ENCODE measurements at places on chromosomes 2 and 18.

DNA sequence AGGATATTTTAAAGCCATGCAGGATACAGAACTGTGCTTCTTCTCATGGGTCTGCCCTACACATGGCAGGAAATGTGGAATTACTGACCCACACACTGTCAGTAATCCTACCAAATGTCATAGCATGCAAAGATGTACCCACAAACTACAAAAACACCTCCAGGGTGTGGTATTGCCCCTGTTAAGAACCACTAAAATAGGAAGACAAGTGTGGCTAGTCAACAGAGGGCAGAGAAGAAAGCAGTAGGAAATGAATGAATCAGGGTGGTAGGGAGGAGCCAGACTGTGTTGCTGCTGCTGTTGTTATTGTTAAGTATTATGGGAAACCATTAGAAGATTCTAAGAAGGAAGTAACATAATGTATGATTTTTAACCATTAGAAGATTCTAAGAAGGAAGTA, 556.7 kb upstream of the ACVR2A start:
- no peak for DNase-seq

DNA sequence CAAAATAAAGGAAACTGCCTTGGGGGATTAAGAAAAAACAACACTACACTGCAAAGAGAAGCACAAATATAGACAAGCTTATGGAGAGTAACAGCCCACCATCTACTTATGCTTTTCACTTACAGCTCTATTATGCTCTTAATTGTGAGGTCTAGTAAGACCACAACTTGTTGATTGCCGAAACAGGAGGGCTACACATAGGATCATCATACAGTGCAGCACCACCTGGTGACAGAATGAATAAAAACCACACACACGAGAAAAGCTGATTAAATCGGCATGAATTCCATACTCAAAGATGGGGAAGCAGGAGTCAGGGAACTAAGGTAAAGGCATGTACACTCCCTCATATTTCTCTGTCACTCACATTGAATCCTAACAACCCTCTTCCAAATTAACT, 259.2 kb downstream of the IKZF2 start:
- peak; percentile 5 for DNase-seq

DNA sequence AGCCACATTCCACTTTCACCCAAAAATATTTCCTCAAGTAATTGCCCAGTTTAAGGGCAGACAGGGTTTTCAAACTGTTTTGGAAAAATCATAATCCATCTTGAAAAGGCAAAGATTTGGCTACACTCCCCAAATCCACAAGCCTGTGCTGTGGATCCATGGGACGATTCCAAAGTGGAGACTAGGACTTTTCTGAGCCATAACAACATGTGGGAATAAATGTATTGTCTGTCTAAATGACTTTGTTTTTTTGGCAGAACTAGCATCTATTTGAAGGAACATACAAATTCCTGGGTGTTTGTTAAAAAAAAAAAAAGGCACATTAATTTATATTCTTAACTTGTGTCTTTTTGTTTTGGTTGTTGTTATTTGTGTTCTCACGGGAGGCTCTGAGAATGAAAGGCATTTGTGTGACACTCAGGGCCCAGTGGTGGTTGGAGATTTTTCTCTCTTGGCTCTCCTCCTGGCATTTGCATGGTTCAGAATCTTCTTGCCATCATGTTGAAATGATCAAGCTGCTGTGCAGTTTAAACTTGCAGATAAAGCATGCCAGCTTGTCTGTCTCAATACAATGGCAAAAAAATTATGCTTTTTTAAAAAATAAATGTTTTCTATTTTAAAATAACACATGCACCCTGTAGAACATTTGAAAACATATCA, 277.4 kb downstream of the EN1 start:
- DNase-seq, result no peak

DNA sequence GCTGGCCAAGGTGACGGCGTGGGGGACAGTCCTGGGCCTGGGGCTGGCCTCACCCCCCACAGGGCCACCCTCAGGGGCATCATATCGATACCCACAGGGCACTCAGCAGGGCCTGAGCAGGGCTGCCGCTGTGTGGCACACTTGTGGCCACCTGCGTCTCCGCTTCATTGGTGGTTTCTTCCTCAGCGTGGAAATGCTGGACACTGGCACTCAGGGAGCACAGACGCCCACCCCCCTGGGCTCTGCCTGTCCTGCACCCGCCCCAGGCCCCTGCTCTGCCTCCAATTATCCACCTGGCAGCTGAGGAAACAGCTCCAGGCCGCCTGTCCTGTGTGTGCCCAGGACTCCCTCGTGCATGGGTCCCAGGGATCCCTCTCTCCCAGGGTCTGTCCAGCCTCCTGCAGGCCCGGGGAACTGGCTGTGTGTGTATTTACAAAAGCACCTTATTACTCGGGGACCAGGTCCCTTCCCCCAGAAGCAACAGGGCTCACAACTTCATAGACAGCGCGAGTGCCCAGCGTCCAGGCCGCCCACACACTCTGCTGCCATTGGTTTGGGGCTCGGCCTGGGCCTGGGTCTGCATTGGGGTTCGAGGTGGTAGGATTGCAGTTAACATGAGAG, 13.1 kb downstream of the CROCC2 start:
- no peak for DNase-seq

DNA sequence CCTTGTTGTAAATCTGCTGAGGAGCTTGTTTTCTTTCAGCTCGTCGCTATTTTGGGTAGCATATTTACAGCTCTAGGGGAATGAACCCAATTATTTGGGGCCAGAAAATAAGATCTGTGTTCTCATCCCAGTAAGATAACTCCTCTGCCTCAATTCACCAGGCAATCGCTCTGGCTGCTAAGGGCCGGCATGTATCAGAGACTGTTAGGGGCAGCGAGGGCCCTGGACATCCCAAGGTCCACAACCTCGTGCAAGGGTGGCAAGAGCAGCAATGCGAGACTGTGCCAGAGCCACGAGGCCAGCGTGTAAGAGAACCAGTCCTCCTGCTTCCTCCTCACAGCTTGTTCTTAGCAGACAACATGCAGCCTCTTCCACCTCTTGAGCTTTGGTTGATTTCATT, 66.1 kb downstream of the DDX1 start:
- no peak for DNase-seq

DNA sequence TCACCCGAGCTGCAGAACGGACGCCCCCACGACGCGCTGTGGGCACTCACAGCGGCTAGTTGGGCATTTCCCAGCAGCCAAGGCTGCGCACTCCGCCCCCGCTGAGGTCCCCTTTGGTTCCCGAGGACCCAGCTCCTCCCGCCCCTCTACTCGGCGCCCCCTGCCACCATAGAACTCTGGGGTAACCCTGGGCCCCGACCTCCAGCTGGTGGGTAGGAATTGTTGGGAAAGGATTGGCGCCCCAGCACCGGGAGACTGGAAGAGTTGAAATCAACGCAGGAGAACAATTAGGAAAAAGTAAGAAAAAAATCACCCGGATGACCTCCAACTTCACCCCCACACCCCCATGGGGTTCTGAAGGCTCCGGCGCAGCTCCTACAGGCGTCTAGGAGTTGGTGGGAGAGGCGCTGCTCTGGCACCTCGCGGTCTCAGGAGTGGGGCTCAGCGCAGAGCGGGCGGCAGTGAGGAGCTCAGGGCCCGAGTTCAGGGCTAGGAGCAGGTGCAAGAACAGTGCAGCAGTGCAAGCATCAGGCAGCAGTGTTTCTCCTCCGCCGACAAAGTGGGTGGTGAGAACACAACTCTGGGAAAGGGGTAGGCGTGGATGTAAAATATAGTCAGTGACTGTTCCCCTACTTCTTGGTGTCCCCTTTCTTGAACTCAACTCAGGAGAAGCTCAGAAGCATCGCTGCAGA, 14.0 kb downstream of the POU3F3 start:
- no peak for DNase-seq

DNA sequence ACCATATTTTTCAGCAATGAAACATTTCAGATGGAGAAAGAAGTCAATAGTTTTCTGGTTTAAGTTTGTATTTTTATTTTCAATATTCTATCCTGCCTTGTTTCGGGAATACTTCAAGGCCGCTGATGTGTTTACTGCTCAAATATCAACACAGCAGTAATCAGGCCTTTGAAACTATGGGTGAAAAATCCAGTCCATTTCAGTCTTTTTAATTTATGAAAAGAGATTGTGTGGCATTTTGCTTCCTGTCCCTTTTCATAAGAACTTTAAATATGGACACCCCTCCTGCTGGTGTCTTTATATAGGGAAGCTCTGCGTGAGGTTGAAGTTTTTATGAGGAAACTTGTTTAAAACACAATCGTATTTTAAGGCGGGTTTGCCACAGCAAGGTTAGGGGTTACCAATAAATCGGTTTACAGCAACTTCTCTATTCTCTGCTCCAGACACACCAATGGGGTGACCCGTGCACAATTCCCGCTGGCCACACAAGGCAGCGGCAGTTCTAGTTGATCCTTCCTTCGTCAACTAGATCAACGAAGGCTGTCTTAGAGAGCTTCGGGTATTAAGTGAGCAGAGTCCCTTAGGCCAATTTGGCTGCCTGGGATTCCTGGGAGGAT, 1.2 kb upstream of the TANC1 start:
- peak; percentile 47 for DNase-seq

- DNase-seq, result no peak
Observed at GRCh38 chr2:171319164-171319810, 114.5 kb downstream of the METTL8 start.

DNA sequence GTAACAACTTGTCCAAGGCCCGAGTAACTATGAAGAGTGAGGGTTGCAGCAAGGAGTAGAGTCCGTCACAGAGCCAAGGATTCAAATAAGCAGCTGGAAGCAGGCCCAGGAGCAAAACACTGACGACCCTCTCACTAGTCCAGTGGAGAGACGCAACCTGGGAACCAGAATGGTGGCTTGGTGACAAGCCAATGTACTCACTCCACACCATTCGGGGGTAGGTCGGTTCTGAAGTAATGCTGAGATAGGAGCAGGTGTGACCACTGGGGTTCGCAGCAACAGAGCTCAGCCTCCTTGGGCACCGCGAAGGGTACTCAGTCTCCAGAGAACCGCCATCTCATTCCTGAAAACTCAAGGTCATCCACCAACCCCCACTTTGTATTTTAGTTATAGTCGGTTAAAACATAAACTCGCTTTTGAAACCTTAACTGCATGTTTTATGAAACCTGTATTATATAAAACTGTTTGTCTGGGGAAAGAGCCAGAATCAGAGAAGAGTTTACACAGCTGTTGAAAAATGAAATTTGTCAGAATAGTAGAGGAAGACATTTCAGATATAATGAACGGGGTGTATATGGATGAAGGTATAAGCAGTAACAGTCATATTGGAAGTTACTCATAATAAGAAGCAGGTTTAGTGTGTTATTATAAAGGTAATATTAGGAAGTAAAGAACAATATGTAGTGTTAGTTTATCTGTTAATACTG, 8.6 kb downstream of the ANKRD62 start:
- no peak for DNase-seq

DNA sequence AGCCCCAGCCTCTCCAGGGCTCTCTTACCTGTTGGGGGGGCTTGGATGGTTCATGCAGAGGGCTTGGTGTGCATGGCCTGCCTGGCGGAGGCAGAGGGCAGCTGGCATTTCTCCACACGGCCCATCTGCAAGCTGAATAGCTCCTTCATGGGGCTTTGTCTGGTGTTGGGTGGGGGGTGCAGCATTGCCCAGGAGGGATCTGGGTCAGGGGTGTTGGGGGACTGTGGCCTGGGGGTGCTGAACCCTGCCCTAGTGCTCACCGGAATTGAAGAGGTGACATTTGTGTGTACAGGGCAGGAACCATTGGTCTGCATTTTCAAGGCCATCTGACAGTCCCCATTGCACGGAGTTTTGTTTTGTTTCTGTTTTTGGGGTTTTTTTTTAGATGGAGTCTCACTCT, 58.8 kb upstream of the HAAO start:
- DNase-seq, result no peak

GRCh38 chr2:63378589-63378988, 209.7 kb downstream of the WDPCP start:
- DNase-seq, result no peak

GRCh38 chr2:152094014-152094413, 4.8 kb downstream of the CACNB4 start:
- no peak for DNase-seq

GRCh38 chr18:9519399-9519798, 44.1 kb downstream of the RALBP1 start:
- no peak for DNase-seq

GRCh38 chr2:223613017-223613950, 11.1 kb upstream of the SCG2 start:
- peak; percentile 44 for DNase-seq

DNA sequence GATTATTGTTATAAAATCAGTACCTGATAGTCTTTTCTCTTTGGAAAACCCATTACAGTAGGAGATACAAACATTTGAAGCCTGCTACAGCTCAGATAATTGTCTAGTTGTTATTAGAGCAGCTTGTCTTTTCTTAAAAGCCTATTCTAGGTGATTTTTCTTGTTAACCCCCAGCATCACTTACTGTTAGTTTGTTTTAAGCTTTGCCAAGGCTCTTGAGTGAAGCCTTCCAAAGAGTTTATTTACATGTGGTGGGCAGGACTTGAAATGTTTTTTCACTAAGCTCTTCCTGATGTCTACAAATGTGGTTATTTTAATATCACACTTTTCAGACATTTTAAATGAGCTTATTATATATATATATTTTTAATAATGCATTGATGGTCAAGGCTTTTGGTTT, 791.3 kb downstream of the PLCL1 start:
- no peak for DNase-seq

DNA sequence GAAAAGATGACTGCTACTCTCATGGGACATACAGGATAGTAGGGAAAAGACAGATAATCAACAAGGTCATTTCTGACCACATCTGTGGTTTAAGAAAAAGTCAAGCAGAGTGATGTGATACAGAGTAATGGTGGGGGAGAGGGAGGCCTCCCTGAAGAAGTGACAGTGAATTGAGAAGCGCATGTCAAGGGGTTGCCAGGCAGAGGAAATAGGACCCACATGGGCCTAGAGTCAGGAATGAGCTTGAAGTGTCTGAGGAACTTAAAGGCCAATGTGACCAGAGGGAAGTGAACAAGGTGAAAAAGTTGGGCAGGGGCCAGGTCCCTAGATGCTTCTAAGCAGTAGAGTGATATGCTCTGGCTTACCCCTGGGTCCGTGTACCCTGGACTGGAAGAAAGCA, 113.5 kb upstream of the PPP1CB start:
- no peak for DNase-seq

DNA sequence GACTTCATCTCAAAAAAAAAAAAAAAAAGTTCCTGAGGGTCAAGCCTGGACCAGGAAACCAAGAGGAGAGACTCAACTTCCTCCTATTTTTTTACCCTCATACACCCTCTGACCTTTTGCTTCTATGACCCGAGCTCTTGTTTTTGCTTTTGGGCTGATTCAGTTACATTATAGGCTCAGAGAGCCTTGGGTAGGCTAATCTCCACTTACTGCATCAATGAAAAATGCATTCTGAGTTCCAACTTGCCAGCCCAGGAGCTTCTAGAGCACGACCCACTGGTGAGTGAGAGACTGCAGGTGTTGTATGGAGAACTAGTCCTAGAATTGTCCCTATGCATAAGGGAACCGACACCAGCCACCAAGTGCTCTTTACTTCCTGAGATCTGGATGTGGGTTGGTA, 91.1 kb downstream of the CABLES1 start:
- DNase-seq, result no peak

DNA sequence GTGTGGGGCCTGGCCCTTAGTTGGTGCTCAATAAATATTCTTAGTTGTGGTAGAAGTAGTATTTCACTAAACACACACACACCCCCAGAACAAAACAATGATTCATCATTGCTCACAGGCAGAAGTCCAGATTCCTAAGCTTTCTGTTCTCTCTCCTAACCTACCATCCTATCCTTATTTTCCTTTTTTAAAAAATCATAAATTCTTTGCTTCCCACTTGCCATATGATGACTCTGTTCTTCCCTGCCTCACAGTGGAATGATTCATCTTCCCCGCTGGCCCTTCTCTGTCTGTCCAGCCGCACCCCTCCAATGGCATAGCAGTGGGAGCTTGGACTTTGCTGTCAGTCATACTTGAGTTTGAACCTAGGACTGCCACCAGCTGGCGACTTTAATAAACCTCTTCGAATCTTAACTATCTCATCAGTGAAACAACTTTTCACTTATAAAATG, 5.2 kb downstream of the EML6 start:
- peak; percentile 48 for DNase-seq
